RPMI8226 (cell line): ENCODE measurements at places on chromosomes 11 and 22.

DNA sequence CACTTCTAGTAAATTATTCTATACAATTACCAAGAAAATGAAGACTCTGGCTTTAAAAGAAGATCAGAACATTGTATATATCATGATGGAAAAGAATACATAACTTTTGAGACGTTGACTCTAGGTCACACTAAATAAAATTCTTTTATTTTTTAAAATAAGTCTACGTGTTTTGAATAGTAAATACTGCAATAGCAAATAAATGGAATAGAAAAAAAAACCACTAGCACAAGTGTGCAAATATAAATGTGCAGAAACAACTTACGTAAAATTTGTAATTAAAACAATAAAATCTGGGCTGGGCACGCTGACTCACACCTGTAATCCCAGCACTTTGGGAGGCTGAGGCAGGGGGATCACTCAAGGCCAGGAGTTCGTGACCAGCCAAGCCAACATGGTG, 17.9 kb downstream of the SIK3 start:
- DNase-seq: no peak

GRCh38 chr11:117177534-117178209, 871 bp upstream of the SIDT2 start:
- no peak for DNase-seq

DNA sequence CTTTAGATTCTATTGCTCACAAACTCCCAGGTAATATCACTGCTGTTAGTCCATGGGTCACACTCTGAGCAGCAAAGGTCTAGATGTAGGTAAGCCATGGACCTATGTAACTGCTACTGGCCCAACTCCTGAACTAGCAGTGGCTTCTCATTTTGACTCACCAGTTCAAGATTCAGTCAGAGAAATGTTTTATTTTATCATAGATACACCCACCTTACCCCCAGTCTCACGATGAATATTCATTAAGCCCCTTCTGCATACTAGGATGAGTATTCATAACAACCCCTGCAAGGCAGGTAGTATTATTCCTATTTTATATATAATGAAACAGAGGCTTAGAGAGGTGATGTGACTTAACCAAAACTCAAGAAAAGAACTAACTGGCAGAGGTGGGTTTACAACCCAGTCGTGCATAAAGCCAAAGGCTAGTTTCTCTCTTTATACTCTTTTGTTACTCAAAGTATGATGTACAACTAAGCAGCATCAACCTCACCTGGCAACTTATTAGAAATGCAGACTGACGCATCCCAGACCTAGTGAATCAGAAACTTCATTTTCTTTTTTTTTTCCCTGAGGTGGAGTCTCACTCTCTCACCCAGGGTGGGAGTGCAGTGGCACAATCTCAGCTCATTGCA, 957.6 kb upstream of the CCDC90B start:
- no peak for DNase-seq

DNA sequence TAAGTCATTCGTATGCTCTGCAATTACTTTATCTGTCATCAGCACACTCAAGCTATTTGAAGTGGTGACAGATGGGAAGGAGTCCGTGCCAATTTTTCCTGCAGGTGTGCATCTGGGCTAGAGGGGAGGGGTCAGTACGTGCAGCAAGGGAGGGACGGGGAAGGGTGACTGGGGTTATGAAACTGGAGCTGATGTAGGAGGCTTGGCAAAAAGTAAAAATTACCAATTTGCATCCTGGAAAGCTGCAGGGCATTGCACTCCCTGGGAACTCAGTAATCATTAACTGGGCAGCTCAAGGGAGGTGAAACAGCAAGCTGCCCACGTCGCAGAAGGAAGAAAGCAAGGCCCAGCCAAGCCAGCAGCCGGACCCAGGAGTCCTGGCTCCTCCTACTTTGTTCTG, 87.1 kb upstream of the TMEM45B start:
- peak; percentile 57 for DNase-seq

- DNase-seq: no peak
Observed at GRCh38 chr22:17514084-17514483, 49.2 kb upstream of the SLC25A18 start.

GRCh38 chr22:31020334-31020733, 51.3 kb downstream of the TUG1 start:
- DNase-seq: no peak

GRCh38 chr11:66609721-66610617, 6.5 kb upstream of the RBM14 start:
- DNase-seq: no peak

GRCh38 chr11:113240790-113241635, 73.4 kb upstream of the TTC12 start:
- no peak for DNase-seq

GRCh38 chr11:14645015-14645912, 1.7 kb downstream of the PDE3B start:
- peak; percentile 27 for DNase-seq

DNA sequence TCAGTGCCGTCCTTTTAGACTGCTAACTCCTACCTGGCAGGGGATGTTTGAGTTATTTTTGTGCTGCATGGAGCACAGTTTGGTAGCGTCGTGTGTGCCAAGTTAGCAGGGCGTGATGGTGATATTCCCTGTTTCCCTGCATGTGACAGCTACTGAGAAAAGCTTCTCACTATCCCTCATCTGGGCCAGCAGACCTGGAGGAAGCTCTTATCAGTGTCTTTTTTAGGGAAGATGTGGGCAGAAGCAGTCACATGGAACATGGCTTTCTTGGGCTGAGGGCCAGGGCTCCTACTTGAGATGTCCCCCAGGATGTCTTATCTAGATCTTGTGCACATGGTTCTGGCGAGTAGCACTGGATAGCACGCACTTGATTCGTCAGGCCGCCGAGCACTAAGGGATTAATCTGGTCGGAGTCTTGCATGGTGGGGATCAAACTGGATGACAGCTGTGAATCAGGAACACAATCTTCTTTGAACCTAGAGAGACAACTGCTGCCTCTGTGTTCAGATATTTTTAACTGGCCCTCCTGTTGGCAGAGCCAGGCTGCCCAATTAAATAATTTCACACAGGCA, 33.8 kb downstream of the TECTA start:
- no peak for DNase-seq

- no peak for DNase-seq
Observed at GRCh38 chr11:134574947-134575346, 162.9 kb upstream of the B3GAT1 start.

DNA sequence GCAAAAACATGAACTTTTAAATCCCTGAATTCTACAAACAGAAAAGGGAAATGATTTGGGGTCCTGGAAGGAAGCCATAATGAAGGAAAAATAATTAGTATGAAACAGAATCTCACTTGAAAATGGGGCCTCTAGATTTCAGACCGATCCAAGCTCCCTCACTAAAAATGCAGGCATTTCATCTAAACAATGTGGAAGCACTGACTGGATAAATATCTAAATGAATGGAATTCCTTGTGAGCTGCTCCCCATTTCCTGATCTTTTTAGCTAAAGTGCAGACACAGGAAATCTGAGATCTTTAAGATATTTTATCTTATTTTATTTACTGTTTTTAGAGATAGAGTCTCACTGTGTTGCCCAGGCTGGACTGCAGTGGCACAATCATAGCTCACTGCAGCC, 1255.8 kb downstream of the LRRC4C start:
- no peak for DNase-seq

DNA sequence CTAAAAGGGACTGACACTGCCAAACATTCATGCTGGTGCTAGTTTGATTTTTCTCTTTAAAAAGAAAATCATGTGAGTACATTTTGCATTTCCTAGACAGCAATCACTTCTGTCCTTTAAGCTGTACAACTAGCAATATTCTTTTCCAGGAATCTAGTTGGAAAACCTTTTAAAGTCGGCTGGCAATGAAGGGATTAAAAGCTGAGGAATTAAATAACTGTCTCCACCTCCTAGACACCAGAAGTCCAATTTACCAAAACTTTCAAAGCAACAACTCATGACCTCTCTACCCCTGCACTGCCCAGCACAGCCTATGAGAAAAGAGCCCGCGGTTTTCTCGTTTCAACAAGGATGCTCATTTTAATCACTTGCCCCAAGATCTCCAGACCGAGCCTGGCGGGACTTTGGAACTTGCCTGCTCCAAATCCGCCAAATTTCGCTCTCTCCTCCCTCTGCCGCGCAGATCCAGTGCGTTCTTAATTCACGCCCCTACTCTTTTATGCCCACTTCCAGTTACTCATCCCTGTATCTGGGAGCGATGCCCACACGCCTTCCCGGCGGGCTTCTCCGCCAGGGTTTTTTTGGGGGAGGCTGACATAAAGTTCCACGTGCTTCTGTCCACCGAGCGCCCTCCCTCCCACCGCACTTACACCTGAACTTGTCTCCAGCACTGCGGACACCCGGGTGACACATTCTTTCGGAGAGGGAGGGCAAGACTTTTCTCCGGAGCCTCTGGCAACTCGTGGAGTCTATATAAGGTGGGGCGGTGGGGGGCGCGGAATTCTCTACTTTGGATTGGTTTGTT, 2.5 kb downstream of the MPPED2 start:
- no peak for DNase-seq

DNA sequence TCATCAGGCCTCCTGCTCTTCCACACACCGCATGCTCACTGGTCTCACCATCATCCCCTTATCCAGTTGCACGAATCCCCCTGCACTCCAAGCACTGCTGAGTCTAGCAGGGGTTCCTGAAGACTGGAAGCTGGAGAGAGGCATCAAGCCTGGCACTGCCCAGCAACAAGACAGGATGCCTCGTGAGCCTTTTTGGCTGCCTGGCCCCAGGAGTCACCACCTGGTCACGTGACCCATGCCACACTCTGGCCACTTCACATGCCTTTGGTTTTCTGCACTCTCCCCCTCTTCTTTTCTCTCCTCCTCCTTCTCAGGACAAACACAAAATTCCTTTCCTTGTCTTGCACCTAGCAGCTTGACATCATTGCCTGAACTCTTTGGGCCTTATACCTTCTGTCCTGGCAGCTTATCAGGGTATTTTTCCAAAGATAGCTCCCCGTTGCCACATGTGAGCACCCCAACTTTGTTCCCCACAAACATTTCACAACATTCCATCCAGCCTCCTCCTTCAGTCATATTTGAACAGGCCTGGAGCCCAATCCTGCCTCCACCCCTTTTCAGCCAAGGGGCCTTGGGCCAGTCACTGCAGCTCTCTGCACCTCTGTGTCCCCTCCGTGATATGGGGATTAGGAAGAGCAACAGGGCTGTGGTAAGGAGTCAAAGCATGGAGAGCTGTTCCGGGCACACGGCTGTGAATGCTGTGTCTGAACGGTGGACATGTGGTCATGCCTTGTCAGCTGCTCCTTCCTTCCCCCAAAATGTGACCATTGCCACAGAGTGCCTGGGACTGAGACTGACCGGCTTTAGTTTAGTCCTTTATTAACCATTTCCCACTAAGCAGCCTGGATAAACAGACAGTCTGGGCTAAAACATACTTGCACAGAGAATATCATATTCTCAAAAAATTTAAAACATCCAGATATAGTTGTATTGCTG, 2.8 kb upstream of the PACSIN2 start:
- no peak for DNase-seq

DNA sequence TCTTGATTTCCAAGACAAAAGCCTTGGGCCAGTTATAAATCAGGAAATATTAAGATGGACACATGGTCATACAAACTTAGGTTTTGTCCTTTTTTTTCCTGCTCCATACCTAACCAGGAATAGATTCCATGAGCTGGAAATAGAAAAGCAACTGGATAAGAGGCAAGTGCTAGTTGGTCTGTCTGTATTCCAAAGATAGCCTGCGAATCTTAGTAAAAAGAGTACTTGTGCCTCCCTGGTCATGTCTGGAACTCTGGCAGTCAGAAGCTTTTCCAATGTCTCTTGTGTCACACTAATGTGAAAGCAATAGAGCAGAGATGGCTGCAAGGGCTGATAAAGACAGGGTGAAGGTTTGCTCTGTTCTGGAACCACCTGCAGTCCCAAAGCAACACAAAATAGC, 590.2 kb upstream of the ANO5 start:
- DNase-seq: no peak

DNA sequence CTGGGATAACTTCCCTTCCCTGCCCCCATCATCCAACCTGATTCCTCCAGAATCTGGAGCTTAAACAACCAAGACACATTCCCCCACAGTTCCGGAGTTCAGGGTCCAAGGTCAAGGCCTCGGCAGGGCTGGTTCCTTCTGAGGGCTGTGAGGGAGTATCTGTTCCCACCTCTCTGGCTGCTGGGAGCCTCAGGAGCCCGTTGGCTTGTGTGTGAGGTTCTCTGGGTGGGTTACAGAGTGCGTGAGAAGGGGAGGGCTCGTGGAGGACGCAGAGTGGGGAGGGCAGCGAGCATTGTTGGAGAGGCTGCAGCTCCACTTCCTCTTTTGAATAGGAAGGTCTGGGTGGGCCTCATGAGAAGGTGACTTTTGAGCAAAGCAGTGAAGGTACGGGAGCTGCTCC, 8.5 kb downstream of the SERHL2 start:
- DNase-seq: no peak

DNA sequence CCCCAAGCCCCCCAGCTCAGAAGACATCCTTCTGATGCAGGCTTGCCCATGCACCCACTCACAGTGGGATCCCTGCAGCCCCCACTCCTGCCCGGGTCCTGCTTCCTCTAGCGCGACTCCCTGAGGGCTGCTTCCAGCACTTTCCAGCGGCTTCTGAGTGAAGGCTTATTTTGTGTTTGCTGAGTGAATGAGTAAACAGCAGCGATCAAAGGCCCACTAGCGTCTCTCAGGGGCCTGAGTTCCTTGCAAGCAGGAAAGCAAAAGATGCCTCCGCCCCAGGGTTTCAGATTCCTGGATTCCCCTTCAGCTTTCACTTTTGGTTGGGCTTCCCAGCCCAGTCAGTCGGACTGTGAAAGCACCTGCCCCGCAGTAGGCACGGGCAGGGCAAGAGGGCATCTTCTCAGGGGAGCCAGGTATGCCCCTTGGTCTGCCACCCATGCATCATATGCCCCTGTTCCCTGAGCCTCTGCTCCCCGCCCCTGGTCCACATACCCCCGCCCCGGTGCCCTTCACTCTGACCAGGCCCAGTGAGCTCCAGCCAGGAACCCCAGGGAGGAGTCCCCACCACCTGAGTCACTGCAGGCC, 9.2 kb downstream of the FADD start:
- DNase-seq: peak; percentile 25

- no peak for DNase-seq
Observed at GRCh38 chr11:18270102-18270501, 4.0 kb downstream of the SAA1 start.

GRCh38 chr11:1523077-1523476, 36.5 kb upstream of the MOB2 start:
- no peak for DNase-seq

- DNase-seq: no peak
Observed at GRCh38 chr11:44083906-44084305, 11.6 kb upstream of the EXT2 start.

- DNase-seq: no peak
Observed at GRCh38 chr11:23711981-23712380, 784.9 kb upstream of the LUZP2 start.

GRCh38 chr11:72004515-72005346, 6.0 kb downstream of the IL18BP start:
- no peak for DNase-seq

- DNase-seq: no peak
Observed at GRCh38 chr11:43992183-43992582, 49.7 kb downstream of the C11orf96 start.

GRCh38 chr11:30889143-30889794, 303.1 kb upstream of the MPPED2 start:
- no peak for DNase-seq
